Stimulated activated CD4-positive, alpha-beta T cell treated with anti-CD3 and anti-CD28 coated beads, Interleukin-15, amount 100 ng/mL, for 24 hours (primary cell): ENCODE measurements at places on chromosomes 13 and 19.

- no peak for DNase-seq
Observed at GRCh38 chr13:79775830-79776229, 294.9 kb downstream of the NDFIP2 start.

DNA sequence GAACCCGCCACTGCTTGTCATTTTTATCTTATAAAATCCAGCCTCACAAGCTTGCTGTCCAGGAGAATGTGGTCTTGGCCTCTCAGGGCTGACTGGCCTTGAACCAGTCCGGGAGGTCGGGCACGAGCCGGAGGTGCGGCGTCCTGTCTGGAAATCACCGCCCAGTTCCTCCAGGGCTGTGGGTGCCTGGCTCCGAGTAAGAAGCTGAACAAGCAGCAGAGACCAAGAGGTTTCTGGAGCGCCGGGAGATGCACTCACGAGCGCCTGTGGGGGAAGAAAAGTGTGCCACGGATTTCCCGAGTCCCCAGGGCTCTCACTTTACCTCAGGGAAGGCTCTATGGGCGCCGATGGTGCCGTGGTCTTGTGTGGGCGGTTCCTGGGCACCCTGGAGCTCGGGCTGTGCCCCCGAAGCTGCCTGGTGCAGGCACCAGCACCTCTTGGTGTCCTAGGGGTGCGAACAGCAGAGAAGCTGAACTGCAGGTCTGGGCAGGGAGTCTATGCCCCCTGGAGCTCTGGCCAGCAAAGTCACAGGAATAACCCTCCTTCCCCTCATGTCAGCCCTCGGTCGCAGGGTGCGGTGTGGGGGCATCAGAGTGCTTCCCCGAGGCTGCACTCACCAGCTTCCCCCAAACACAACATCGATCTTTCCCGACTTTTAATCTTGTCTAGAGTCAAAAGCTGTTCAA lies 50.0 kb downstream of the GAS6 start:
- DNase-seq = no peak

DNA sequence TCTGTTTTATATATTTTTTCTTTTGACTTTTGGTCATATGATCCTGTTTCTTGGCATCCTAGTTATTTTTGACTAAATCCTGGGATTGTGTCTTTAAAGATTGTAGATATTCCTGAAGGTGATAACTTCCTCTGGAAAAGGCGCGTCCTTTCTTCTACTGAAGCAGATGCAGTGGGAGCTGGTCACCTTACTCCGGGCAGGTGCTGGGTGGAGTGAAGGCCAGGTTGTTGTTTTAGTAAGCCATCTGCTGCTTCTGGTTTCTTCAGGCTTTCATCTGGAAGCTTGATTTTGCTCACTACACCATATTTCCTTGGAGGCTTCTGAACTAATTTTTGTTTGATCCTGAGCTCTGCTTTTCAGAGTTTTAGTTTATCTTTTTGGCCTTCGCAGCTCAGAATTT lies 21.5 kb downstream of the URI1 start:
- DNase-seq = no peak

DNA sequence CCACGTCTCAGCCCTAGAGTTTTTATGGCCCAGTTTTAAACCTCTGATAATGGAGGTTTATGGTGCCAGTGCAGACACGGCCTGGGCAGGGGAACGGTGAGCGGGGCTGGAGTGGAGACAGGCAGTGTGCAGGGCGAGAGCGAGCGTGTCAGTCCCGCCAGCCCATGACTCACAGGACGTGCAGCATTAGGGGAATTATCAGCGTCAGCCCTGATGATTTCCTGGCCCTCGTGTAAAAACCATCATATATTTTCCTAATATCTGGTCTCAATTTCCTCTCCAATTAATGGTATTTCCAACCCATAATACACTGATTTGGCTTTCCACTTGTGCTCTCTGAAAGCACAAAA lies 104.6 kb upstream of the VSTM2B start:
- DNase-seq = no peak

- no peak for DNase-seq
Observed at GRCh38 chr13:21012211-21012610, 49.2 kb downstream of the LATS2 start.

DNA sequence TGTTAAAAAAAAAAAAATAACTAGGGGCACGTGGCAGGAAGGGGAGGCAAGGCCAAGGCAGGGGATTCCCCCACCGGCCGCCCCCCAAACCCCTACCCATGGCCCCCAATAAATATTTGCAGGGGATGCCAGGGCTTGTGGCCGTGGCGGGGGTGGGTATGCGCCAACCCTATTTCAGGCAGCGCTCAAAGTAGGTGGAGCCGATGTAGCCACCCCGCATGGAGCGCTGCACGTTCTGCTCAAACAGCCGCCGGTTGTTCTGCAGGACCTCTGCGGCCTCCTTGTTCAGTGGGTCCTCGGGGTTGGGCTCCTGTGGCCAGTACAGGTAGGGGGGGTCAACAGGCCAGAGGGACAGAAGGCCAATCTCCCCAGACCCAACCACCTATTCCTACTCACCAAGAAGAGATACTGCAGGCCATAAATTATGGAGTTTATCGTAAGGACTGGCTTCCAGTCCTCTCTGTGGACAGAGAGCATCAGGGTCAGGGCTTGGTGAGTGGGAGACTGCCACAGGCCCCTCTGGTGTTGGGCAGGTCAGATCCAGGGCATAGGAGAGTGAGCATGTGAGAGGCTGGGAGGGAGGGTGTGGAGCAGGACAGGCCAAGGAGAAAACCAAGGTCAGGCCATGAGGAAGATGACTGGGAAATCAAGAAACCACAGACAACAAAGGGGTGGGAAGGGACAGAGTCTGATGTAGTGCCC lies 1.2 kb upstream of the CHMP2A start:
- DNase-seq = no peak

GRCh38 chr19:51735759-51736449 lies 12.1 kb upstream of the HAS1 start:
- DNase-seq = no peak

DNA sequence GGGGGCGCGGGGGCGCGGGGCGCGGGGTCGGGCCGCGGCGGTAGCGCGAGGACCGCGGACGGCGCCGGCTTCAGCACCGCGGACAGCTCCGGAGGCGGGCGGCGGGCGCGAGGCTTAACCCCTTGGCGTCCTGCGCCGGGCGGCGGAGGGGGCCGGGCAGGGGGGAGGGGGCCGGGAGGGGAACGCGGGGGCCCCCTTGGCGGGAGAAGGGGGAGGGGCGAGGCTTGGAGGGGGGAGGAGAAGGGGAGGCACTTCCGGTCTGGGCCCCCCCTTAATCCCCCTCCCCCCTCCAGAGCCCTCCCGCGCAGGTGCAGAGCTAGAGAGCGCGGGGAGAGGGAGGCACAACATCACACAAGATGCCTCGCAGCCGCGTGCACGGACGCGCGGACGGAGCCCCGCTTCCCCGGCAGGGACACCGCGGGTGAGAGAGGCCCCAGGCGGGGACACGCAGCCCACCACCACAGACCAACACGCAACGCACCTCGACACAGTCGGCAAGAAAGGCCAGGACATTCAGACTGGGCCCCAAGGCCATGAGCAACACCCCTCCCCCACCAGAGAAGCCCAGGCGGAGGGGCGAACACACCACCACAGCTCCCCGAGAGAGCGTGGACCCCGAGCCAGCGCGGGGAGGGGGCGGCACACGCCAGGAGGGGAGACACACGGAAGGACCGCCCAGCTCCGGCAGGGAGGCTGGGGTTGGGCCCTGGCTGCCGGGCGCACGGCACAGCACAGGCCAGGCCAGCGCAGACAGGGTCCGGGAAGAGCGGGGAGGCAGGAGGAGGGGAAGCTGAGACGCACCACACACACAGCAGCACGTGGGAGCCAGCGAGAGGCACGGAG lies 24.1 kb downstream of the SHANK1 start:
- DNase-seq = peak; percentile 36

DNA sequence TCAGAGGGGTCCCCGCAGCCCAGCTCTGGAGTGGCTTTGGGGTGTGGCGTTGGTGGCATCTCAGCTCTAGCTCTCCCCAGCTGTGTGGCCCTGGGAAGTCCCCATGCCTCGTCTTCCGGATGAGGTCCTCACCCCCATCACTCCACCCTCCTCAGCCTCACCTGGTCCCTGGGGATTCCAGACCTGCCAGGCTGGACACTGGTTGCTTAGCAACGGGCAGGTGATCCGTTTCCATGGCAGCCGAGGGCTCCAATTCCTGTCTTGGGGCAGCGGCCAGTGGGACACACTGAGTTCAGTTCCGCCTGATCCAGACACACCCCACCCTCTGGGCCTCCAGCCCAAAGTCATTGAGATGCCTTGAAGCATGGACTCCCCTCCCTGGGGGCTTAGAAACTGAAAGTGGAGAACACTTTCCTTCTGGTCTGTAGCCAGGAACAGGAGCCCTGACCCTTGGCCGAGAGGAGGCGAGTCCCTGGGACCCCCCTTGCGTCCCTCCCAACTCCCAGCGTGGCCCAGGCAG lies 7.7 kb upstream of the MISP start:
- DNase-seq = no peak

- DNase-seq = no peak
Observed at GRCh38 chr13:97069050-97069815, 75.0 kb upstream of the OXGR1 start.

- DNase-seq = no peak
Observed at GRCh38 chr13:44971656-44972595, 17.3 kb downstream of the NUFIP1 start.

GRCh38 chr13:65937251-65937650 lies 1292.9 kb downstream of the PCDH9 start:
- DNase-seq = no peak

- peak; percentile 44 for DNase-seq
Observed at GRCh38 chr19:47107202-47107952, 6.2 kb downstream of the ZC3H4 start.

DNA sequence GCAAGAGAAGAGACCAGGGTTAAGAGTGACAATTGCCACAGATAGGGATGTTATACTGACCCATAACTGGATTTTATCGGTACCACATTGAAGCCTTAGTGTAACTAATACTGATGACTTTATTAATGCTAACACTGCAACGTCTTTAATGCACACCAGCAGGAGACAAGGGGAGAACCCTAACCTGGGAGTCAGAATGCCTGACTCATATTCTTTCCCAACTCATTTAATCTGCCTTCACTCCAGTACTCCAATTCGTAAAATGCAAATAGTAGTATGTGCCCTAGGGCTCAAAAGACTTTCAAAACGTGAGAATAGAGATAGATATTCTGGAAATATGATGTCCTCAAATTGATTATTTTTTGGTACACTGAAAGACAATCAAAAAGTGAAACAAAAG lies 62.4 kb downstream of the GPC6 start:
- no peak for DNase-seq

GRCh38 chr13:43006893-43007631 lies 15.0 kb upstream of the EPSTI1 start:
- no peak for DNase-seq

DNA sequence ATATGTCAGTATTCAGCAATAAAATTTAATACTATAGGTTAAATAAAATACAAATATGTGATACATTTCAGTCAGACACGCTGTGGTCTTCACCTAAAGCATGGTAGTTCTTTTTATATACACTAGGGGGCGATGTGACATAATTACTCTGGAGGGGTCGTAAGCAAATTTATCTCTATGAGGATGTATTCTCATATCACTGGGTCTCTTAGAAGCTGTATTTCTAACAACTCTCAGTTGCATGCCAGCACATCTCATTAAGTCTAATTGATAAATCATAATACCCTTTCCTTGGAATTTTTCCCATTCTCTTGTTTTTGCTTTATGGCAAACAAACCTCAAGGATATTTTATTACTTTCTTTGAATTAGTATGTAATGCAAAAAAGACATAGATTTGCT lies 3.9 kb upstream of the PCDH17 start:
- no peak for DNase-seq

DNA sequence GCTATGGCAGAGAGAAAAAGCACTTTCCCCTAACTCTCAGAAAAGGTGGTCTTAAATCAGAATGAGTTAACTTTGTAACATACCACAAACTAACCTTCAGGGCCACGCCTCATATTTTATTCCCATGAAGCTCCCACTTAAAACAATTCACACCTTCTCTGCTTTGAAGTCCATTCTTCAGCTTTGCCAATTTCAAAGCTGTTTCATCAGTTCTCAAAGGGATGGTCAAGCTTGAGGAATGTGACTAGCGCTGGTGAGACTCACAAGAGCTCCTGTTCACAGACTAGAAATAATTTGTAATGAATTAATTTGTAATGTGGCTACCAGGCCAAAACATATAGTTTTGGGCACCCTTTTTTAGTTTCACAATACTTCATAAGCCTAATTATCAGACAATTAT lies 68.2 kb downstream of the STK24 start:
- no peak for DNase-seq

GRCh38 chr19:40590464-40591265 lies 10.5 kb upstream of the LTBP4 start:
- no peak for DNase-seq

DNA sequence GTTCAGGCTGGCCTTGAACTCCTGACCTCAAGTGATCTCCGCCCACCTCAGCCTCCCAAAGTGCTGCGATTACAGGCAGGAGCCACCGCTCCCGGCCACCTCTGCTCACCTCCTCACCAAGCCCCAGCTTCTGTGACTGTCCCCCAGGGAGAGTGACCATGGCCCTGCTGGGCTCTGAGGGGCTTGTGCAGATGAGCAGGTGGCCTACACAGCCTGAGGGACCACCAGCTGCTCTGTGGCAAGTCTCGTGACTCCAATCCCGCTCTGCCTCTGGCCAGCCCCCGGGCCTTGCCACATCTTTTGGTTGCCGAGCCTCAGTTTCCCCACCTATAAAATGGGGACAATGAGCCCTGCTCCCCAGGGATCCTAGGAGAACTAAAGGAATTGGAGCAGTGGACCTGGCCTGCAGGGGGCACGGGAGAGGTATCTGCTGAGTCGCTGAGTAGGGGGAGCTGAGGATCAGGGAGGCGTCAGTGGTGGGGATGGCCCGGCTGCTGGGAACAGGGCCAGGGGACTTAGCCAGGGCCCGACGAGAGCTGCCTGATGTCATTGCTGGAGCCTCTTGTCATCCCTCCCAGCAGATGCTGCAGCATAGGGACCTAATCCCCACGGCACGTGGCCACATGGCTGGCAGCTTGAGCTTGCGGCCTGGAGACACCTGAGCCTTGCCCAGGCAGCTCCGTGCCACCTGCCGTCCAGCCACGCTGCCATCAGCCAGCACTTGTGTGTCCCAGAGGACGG lies 74.7 kb downstream of the GADD45B start:
- DNase-seq = peak; percentile 25

- no peak for DNase-seq
Observed at GRCh38 chr13:79710376-79710775, 229.4 kb downstream of the NDFIP2 start.

- DNase-seq = no peak
Observed at GRCh38 chr19:18123819-18124218, 26.2 kb downstream of the MAST3 start.

- DNase-seq = no peak
Observed at GRCh38 chr19:45995715-45996385, 583 bp downstream of the CCDC61 start.

GRCh38 chr19:11456659-11457058 lies 21.2 kb downstream of the PRKCSH start:
- no peak for DNase-seq
